Smooth muscle cell of the pulmonary artery (primary cell): ENCODE measurements at places on chromosomes 1 and 21. TPM values are rescaled to one million over a fixed set of nuclear protein-coding genes. Genes with fewer than 3 reads are reported as not detected.

SDC3 gene
- 37.6 and 65.2 TPM in 2 replicates for total RNA-seq

SPRR2A gene
- not detected in 2 replicates for total RNA-seq

FHL3 gene
- total RNA-seq = 24.6 and 26.9 TPM in 2 replicates

S100A13 gene
- 38.4 and 57.6 TPM in 2 replicates for total RNA-seq

LTN1 gene
- 28.9 and 31.8 TPM in 2 replicates for total RNA-seq

AMY1B gene
- not detected in 2 replicates for total RNA-seq

UHMK1 gene
- 61.4 and 63.7 TPM in 2 replicates for total RNA-seq

RHCE gene
- total RNA-seq = 1.0 and 1.5 TPM in 2 replicates

FAM151A gene
- not detected in 2 replicates for total RNA-seq

S100B gene
- 0.40 and 1.4 TPM in 2 replicates for total RNA-seq
